Stimulated activated CD8-positive, alpha-beta memory T cell treated with anti-CD3 and anti-CD28 coated beads, Interleukin-7, amount 100 ng/mL, for 1 hour (primary cell): ENCODE measurements at places on chromosomes 7 and 10.

DNA sequence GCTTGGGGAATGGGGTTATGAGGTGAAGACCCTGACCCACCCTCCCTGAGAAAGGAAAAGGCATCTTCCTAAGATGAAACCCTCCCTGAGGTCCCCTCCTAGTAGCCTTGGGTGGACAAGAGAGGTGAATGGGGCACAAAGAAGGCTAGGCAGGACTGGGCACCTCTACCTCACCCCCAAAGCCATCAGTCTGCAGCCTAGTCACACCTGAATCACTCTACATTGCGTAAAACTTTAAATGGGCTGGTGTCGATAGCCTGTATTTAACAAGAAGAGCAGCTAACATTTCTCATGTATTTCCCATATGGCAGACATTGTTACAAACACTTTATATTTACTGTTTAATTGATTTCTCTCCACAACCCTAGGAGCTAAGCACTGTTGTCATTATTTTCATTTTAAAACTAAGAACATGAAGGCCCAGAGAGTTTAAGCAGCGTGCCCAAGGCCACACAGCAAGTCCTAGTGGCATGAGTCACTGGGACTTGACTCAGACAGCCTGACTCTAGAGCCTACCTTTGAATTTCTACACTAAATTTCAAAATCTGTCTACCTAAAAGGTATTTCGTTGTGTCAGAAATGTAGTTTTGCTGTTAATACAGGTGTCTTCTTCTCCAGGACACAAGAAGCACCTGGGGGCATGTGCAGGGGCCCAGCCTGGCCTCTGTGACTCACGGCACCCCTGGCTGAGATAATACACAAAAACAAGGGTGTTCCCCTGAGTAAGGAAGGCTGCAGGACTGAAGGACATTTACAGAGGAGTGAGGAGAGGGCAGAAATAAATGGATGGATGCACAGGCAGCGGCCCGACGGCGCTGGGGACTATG lies 3.4 kb downstream of the AOC1 start:
- DNase-seq = no peak

GRCh38 chr10:31947144-31947926 lies 18.7 kb upstream of the ARHGAP12 start:
- DNase-seq = no peak

DNA sequence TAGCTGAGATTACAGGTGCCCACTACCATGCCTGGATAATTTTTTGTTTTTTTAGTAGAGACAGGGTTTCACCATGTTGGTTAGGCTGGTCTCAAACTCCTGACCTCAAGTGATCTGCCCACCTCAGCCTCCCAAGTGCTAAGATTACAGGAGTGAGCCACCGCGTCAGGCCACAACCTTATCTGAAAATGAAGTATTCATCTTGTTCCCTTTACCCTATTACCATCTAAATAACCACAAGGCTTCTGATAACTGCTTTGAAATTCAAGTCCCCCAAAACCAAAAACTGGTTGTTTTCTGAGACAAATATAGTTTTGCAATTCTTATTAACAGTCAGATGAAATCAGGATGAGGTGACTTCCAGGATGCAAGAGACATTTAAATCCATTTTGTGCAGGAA lies 2.4 kb downstream of the TCTN3 start:
- DNase-seq = no peak

GRCh38 chr7:29871787-29872398 lies 65.6 kb downstream of the WIPF3 start:
- no peak for DNase-seq

GRCh38 chr10:132735923-132736391 lies 50.0 kb downstream of the NKX6-2 start:
- DNase-seq = no peak

- no peak for DNase-seq
Measured at GRCh38 chr7:145478541-145478940, 638.1 kb upstream of the CNTNAP2 start.

DNA sequence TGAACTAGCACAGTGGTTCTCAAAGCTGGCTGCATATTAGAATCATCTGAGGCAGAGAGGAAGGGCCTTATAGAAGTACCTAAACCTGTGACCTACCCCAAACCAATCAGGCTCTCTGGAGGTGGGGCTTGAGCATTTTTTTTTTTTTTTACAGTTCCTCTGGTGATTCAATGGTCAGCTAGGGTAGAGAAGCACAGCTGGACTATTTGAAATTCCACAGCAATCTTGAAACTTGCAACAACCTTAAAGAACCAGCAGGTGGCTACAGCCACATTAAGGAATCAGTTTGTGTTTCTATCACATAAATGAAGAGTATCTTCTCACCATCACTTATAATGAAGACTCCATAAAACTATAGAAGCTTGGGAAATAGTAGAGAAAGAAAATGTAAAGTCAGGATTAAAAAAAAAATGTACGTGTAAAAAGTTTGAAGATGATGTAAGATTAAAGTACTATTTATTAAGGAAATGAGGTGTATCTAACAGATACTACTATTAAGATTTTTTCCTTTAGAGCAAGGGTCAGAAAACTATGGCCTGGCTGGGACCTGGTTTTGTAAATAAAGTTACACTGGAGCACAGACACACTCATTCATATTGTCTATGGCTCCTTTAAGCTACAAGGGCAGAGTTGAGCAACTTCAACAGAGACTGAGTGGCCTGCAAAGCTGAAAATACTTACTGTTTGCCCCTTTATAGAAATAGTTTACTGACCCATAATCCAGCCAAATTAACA lies 3.8 kb downstream of the RTKN2 start:
- no peak for DNase-seq

- DNase-seq = no peak
Measured at GRCh38 chr7:73628504-73628903, 4.2 kb upstream of the MLXIPL start.

DNA sequence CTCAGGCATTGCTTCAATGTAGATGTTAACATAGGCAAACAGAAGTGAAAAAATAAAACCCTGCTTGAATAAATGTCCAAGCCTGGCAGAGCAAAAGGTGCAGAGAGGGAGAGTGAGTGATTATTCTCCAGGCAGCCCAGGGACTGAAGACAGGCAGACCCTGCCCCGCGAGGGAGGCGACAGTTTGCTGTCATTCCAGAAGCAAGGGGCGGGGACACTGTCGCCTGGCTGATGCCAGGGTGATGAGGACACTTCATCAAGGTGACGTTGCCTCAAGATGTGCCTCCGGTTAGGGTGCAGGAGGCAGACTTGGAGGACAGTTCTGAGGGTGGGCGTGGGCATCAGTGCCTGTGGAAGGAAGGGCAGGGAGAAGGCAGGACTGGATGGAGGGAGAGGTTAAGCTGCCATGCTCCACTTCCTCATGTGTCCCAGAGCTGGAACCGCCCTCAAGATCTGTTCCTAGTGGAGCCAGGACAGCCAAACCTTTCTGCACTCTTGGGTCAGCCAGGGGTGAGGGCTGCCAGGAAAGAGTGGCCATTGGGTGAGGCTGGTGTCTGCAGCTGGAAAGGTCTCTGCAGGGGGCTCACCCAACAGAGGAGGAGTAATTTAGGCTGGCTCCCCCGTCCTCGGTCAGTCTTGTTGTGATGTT lies 560.5 kb upstream of the MKI67 start:
- DNase-seq = no peak

DNA sequence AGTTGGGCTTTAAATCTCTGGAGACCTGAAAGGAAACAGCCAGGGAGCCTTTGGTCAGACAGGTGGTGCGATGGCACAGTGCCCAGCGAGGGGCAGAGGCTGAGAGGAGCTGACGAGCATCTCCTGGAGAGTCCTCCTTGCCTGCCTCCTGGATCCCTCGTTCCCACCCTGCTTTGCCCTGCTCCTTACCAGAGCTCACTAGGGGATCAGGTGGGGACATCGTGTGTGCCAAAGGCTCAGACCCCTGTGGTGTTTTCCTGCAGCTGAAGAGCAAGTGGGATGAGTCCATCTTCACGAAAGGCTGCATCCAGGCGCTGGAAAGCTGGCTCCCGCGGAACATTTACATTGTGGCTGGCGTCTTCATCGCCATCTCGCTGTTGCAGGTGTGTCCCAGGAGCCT lies 21.8 kb upstream of the SH2D4B start:
- no peak for DNase-seq

DNA sequence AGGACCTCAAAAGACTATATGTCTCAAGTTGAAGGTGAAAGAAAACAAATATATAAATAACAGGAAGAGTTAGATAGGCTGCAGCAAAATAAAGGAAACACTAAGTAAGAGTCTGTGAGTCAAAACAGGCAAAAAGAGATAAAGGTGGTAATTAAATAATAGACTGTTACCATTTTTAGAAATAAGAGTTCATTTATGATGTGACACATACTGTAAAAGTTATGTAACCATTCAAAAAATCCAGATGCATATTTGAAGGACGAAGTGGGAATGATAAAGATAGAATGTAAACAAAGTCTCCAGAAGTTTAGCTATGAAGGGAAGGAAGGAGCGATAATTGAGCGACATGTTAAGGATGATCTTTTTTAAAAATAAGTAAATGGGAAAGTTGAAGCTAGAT lies 50.5 kb downstream of the HECTD2 start:
- no peak for DNase-seq

- DNase-seq = no peak
Measured at GRCh38 chr10:43323245-43323644, 48.2 kb upstream of the FXYD4 start.

DNA sequence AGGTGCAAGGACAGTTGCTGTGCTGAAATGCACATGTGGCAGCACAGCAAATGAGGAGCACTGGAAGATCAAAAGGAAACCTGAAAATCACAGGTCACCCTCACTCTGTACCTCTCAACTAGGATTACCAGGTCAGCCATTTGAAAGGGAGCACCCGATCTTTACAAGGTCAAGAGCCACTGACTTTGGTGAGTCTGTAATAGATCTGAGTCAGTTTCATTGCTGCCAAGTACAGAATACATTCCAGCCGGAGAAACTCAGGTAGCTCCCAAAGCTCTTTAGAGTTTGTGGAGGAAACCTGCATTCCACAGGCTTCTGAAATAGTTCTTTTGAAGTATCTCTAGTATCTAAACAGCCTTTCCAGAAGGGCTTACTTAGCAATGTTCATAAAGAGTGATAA lies 217.5 kb downstream of the SNX13 start:
- no peak for DNase-seq

- DNase-seq = no peak
Measured at GRCh38 chr10:98957801-98958200, 277.9 kb downstream of the HPSE2 start.

DNA sequence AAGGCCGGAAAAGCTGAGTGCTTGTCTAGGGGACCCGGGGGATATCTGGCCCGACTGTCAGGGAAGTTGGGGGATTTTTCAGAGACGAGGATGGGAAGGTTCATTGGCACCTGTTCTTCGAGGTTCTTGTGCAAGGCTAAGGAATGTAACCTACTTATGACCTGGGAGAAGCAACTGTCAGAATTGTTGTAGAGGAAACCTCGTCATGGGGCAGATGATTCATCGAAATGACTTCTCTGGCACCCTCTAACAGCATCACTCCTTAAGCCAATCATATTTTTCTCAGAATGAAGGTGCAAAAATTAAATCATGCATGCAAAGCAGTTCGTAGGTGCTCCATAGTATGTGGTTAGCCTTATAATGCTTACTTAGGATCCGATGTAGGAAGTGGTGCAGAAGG lies 58.6 kb downstream of the PLXDC2 start:
- DNase-seq = no peak

- DNase-seq = no peak
Measured at GRCh38 chr7:158748335-158748734, 43.7 kb upstream of the NCAPG2 start.

DNA sequence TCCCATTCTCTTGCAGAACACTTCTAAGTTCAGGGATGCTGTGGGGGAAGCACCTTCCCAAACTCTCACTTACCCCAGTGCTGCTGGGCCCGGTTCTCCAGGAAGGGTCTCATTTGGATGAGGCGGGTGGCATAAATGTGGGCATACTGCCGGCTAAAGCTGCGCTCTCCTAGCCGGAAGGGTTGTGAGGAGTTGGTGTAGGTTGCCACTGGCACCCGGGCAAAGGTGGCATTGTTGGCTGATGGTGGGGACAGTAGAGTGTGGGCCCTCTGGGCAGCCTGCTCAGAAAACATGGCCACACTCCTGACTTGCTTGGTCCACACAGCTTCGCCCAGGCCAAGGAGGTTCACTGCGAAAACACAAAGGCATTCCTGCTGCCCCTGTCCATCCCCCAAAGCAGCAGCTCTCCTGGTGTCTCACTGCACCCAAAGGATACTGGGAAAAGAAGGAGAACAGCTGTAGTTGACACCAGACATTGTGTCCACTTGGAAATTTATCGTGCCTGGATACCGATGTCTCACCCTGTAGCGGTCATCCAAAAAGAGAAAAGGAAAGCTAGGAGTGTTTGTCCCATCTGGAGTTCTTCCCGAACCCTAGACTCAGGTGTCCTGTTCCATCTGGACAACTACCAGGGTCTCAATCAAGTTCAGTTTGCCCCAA lies 1.5 kb downstream of the POLD2 start:
- DNase-seq = no peak

DNA sequence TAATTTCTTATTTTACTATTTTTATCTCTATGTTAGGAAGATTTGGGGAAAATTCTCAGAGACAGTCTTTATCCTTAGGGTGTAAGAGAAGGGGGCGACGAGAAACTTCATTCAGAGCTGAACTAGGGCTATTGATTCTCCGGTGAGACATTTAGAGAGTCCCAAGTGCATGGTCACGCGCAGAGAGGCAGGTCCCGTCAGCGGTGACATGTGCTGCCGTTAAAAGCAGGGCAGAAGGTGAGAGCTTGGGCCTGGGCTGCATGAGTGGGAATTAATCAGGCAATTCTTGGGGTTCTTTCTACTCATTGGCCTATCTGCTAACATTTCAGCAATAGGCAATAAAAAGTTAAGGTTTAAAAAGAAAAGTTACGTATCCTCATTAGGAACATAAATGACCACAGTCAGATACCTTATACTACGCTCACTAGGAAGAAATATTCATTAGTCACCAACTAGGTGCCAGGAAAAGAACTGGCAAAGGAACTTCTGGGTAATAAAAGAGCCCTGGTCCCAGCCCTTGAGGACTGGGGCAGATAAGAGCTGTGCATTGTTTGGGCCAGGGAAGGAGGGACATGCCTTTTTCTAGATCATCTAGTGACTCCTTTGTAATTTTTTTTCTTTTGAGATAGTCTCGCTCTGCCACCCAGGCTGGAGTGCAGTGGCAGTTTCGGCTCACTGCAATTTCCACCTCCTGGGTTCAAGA lies 21.2 kb downstream of the PRKCQ start:
- DNase-seq = no peak

- DNase-seq = no peak
Measured at GRCh38 chr10:8962249-8962648, 907.8 kb downstream of the GATA3 start.

- DNase-seq = no peak
Measured at GRCh38 chr10:552679-553078, 136.8 kb downstream of the DIP2C start.

DNA sequence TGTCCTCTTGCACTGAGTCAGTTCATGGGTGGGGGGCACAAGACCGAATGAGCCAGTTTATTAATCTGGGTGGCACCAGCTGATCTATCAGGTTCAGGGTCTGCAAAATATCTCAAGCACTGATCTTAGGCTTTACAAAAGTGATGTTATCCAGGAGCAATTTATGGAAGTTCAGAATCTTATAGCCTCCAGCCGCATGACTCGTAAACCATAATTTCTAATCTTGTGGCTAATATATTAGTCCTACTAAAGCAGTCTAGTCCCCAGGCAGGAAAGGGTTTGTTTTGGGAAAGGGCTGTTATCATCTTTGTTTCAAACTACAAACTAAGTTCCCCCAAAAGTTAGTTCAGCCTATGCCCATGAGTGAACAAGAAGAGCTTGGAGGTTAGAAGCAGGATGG lies 33.9 kb downstream of the AKR1C8 start:
- no peak for DNase-seq

GRCh38 chr10:126177417-126178030 lies 210.8 kb downstream of the ADAM12 start:
- no peak for DNase-seq
